NCI-H2081 treated with DMSO at 0.1 percent for 48 hours (cell line): ENCODE measurements at places on chromosomes 6 and 20.

- no peak for DNase-seq
Observed at GRCh38 chr20:64140061-64140931, 24.0 kb upstream of the MYT1 start.

- DNase-seq = no peak
Observed at GRCh38 chr6:163367497-163368183, 46.9 kb upstream of the QKI start.

- no peak for DNase-seq
Observed at GRCh38 chr20:54123587-54124180, 50.1 kb downstream of the CYP24A1 start.

DNA sequence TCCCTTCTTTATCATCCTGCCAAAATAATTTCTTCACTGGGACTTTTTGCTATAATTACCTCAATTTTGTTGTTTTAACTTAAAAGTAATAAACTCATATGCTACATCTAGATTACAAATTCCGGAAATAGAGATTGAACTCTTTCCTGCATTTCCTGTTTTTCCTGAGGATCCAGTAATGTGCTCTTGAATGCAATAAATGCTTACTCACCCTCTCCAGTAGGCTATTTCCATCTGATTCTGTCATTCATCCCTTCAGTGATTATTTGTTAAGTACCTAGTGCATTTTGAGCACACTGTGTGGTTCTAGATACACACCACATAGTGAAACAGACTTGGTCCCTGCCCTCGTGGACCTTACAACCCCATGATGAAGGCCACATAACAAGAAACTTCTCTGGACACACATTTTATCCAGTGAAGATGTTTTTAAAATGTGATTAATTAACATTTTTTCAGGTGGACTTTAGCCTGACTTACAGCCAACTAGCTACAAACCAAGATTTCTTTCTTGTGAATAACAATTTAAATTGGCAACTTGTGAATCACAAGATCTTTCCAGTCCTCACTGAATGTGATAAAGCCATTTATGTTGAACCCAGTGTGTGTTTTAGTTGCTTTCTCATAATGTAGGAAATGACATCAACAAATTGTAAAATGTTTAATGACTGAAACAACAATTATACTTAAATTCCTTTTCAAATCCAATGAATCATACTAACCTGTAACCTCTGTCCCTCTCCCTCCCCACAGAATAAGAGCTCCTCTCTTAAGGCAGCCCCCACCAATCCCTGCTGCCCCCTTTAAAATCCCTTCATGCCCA is 272.3 kb downstream of the KHDC1L start:
- no peak for DNase-seq

DNA sequence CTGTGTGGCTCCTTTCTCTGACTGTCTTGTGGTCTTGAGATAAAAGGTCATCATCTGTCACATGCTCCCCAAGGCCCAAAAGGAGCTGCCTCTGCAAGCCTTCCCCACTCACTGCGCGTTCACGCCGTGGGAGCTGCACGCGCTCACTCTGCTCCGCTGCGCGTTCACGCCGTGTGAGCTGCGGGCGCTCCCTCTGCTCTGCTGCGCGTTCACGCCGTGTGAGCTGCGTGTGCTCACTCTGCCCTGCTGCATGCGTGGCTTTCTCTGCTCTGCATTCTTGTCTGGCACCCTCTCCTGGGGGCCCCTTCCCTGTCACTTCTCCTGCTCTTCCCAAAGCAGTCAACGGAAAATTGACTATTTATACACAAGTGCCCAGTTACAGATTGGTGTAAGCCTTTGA is 42.5 kb downstream of the PSMB1 start:
- DNase-seq = no peak

DNA sequence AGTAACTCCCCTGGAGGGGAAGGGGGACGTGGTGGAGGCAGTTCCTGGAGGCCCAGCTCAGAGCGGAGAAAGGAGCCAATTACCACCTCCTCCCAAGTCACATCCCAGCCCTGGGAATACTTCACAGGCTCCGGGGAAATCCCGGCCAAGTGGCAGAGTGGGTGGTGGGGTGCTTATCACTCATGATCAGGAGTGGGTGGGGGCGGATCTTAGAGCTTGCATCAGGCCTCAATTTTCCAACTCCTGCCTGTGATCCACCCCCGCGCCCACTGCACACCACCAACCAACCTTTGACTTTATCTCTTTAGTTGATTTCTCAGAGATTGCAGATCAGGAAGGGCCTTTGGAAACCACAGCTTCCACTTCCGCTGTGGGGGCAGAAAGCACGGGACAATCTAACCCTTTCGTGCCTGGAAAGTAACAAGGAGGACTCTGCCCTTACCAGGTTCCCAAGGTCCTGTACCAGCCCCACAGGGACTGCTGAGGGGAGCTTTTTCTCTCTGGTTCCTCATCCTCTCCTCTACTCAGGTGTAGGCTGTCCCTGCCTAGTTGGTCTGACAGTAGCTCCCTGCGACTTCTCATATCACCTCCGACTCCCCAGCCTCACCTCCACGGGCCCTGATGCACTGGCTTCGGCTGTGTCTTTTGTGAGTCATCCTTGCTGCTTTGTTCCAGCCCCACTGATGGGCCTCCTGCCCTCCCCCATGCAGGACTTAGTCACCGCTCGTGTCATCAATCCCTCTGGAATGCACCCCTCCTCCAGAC is 24.9 kb upstream of the IER3 start:
- DNase-seq = no peak

- DNase-seq = no peak
Observed at GRCh38 chr20:4192378-4193068, 177.2 kb upstream of the RNF24 start.

GRCh38 chr20:1983301-1983700 is 10.6 kb downstream of the PDYN start:
- DNase-seq = no peak

DNA sequence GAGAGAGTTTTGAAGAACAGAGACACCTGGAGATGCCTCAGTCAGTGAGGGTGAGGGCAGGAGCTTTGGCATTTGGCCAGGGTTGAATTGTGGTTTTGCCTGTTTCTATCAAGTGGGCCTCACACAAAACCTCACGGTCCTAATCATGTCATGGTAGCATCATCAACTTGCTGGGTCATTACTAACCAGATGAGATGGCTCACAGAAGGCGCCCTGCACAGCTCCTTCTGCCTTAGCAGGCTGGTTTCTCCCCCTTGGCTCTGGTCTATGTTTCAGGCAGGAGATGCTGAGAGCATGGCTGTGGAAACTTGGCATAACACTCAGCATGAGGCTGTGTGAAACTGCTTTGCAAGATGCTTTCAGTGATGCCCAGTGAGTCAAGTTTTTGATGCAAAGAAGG is 99.3 kb downstream of the LRRC1 start:
- no peak for DNase-seq

DNA sequence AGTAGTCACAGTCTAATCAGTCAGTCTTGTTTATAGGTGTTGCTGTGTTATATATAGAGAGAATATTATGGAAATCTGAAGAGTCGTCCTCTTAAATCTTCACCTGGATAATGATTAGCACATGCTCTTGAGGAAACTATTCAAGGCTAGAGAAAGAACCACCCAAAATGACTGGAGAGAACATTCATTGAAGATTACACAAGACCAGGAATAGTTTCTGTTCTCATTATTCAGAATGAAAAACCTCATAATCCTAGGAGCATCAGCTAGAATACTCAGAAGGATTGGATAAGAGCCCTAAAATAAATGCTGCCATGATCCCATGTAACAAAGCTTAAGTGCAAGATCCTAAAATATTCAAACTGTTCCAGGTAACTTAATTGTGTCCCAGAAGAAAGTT is 278.2 kb upstream of the PREP start:
- DNase-seq = no peak

DNA sequence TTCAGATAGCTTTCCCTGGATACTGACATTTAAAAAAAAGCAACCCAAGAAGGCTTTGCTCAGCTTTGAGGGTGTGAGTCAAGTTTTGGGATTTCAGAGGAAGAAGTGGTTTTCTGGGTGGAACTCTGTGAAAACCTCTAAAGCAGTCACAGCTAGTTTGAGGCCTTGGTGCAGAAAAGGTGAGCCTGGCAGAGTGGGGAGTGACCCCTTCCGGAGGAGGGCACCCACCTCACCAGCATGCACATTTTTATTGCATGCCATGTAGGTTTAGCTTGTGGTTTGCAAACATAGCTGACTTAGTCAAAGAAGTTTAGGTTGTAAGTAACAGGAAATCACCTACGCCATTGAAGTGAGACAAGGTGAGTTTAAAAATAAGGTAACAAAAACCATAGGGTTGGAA is 146.8 kb upstream of the PMEPA1 start:
- no peak for DNase-seq

GRCh38 chr6:117548797-117549301 is 53.5 kb downstream of the GOPC start:
- no peak for DNase-seq

DNA sequence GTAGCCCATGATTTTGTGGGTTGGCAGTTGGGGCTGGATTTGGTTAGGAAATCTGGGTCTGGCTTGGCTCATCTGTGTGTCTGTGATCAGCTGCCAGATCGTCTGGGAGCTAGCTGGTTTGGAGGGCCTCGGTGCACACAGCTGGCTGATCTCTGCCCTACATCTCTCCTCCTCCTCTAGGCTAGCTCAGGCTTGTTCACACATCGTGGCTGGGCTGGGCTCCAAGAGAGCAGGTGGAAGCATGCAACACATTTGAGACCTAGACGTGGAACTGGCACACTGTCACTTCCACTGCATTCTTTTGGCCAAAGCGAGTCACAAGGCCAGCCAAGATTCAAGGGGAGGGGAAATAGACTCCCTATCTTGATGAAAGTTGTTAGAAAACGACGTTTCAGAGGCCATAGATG is 15.9 kb downstream of the NDUFAF5 start:
- DNase-seq = peak; percentile 58

GRCh38 chr20:24598346-24598745 is 128.9 kb downstream of the SYNDIG1 start:
- DNase-seq = no peak

GRCh38 chr6:116008470-116009243 is 52.0 kb downstream of the FRK start:
- no peak for DNase-seq

DNA sequence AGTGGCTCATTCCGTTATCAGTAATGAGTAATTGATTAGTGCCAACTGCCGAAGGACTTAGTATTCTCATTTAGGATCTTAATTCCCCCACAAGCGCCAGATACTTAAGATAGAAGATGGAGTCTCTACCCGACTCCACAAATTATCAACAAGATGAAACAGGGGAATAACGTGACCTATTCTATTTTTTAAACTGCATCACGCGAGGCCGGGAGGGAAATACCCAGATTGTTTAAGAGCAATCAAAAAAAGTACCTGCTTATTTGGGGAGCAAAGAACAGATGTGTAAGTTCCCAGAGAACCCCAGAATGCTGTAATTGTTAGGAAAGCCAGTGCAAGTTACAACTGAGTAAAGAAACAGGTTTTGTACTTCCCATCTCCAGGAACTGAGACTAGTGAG is 1.1 kb upstream of the MAP3K5 start:
- DNase-seq = no peak

- DNase-seq = no peak
Observed at GRCh38 chr6:147935656-147936055, 407.0 kb upstream of the SASH1 start.

DNA sequence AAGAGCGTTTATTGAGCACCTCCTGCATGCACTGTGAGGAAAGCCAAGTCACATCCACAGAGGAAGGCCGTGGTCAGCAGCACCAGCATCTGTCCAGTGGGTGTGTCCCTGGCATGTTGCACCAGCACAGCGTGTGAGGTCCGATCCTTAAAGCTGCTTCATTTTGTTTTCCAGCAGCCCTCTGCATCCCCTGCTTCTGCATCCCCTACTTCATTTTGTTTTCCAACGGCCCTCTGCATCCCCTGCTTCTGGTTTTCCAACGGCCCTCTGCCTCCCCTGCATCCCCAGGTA is 147.8 kb downstream of the SYCP2 start:
- no peak for DNase-seq

GRCh38 chr6:11414176-11414963 is 123.2 kb upstream of the TMEM170B start:
- DNase-seq = no peak

GRCh38 chr6:147825848-147826247 is 317.4 kb downstream of the SAMD5 start:
- DNase-seq = peak; percentile 25

DNA sequence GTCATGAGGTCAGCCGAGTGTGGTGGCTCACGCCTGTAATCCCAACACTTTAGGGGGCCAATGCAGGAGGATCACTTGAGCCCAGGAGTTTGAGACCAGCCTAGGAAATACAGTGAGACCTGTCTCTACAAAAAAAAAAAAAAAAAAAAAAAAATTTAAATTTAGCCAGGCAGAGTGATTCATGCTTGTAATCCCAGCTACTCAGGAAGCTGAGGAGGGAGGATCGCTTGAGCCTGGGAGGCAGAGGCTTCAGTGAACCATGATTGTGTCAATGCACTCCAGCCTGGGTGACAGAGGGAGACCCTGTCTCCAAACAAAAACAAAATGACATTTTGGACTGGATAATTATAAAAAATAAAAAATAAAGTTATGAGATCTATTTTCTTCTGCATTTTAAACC is 56.2 kb downstream of the ADGRF1 start:
- DNase-seq = no peak

GRCh38 chr6:52788478-52788877 is 15.1 kb downstream of the GSTA1 start:
- no peak for DNase-seq

- DNase-seq = no peak
Observed at GRCh38 chr6:139381216-139381865, 6.9 kb upstream of the CITED2 start.

- DNase-seq = no peak
Observed at GRCh38 chr6:28683945-28684538, 158.4 kb downstream of the GPX5 start.

- DNase-seq = no peak
Observed at GRCh38 chr20:54268941-54269340, 61.1 kb downstream of the PFDN4 start.

DNA sequence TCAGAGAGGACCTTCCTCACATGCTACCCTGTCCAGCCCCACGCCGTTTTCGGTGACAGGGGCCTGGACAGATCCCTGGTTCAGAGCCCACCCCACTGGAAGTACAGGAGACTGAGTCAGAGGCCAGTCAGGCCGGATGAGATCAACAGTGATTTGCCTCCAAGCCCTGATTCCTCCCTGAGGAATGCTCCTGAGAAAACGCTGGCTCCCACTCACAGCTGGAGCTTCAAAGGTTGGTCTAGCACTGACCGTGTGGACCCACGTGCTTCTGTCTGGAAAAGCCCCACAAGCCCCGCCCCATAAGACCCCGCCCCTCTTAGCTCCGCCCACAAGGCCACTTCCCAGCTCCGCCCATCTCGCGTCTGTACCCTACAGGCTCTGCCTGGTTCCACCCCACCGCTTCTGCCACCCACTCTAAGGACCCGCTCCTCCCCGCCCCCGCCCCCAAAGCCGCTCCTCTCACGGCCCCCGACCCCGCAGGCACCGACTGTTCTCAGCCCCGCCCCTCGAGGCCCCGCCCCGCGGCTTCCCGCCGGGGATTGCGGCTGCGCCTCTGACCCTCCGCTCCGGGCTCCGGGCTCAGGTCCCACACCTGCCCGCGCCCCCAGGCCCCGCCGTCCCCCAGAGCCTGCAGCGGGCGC is 64.9 kb upstream of the BHLHE23 start:
- DNase-seq = no peak

GRCh38 chr20:57600320-57601210 is 19.7 kb downstream of the ZBP1 start:
- DNase-seq = no peak
